NCI-H524 treated with DMSO at 0.1 percent for 48 hours (cell line): ENCODE measurements at places on chromosomes 7 and 10.

- no peak for DNase-seq
Measured at GRCh38 chr10:13104697-13105096, 4.7 kb downstream of the OPTN start.

DNA sequence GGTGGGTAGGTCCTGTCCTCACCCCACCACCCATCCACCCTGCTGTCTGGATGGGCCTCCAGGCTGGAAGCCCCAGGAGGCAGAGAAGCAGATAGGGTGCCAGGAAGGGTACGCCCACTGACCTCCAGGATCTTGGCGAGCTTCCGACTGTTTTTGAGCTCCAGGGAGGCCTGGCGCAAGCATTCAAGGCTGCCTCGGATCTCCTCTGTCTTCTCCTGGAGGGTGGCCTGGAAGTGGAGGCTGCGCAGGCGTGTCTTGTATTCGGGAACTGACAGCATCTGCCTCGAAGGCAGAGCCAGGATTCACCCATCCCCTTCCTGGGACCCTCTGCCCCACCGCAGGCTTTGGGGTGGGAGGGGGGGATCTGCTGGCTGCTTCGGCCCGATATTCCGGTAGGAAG, 48.4 kb downstream of the GRID2IP start:
- no peak for DNase-seq

DNA sequence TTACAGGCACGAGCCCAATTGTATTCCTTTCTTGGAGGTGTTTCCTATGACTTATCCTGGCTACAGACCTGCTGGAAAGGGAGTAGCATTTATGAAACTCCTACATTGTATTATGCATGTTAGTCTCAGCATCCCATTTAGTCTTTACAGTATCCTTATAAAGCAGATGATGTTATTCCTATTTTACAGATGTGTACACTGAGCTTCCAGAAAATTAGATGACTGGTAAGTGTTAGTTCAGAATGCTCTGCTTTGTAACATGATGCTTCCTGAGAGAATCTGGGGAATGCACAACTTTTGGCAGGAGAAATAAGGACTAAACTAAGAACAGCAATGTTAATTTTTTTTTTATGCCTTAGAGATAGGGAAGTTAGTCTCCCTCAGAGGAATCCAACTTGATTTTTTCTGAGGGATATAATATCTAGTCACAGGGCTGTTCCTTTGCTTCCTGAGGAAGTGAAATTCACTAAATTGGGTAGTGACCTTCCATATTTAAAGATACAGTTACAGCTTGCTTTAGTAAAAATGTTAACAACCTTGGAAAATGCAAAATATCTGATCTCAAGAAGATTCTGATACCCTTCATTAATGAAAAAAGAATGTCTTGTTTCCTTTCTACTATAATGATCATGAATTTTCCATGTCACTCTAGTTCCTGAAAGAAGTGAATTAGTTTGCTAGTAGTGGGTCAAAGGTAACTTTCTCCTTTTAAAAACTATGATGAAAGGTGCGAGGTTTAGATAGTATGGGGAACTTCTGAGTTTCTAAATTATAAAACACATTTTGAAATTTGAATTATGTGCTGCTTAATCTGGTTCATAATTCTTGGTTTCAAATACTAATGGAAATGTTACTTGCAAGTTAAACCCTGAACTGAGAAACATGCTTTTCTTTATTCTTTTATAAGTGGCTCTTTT, 194.0 kb upstream of the PRPS1L1 start:
- no peak for DNase-seq

- no peak for DNase-seq
Measured at GRCh38 chr10:66350622-66351399, 575.0 kb upstream of the LRRTM3 start.

DNA sequence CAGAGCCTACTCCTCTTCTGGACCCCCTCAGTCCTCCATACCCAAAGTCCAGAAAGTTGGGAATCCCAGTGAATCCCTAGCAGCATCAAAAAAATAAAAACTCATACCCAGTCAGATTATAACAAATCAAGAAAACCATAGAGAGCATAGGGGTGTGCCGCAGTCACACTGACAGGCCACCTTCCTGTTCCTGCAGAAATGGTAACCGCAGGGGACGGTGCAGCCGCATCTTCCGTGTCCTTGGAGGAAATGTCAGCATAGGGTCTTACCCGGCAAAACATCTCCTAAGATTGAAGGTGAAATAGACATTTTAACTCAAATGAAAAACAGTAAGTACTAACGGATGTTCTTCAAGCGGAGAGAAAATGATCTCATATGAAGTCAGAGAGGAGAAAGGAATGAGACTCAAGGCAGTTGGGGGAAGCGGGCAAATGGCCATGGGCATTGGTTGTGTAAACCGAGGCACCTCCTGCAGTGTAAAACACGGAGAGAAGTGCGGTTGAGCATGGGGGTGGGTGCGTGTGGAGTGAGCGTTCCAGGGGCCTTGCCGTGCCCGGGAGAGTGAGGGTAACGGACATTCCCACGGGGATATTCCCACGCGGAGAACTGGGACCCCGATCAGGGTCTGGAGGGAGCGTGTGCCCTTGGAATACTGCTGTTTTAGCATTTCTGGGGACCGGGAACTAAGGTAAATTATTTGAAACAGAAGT, 110.8 kb downstream of the NKX6-2 start:
- no peak for DNase-seq

GRCh38 chr7:78780560-78780959, 672.9 kb downstream of the MAGI2 start:
- DNase-seq, result no peak

DNA sequence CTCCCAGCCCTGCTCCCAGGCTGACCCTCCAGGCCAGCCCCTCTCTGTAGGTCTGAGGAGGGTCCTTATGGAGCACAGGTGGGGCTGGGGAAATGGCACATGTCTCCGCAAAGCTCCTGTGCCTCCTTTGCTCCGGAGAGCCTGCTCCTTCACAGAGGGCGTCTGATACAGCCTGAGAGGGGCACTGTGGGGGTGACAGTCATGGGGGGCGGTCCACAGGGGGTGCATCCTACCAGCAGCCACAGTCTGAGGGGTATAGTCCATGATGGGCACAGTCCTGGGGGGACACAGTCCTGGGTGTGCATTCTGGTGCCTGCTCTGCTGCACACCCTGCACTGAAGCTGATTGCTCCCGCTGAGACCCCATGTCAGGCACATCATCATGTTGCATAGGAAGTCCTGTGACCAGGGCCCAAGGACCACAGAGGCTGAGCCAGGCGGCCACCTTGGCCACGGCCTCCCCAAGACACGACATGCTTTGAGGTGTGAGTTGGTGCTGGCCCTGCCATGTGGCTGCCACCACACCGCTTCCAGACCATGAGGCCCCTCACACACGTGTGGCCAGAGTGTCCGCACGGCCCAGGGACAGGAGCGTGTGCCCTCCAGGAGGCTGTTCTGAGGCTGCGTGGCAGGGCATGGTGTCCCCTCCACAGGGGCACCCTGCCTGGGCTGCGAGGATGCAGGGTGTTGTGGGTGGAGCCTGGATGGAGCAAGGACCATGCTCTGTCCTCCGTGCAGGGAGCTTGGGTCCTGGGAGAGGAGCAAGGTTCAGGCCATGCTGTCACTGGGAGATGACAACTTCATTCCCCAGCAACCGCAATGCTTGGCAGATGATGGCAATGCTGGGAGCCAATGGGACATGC, 59.2 kb downstream of the PWWP2B start:
- no peak for DNase-seq

DNA sequence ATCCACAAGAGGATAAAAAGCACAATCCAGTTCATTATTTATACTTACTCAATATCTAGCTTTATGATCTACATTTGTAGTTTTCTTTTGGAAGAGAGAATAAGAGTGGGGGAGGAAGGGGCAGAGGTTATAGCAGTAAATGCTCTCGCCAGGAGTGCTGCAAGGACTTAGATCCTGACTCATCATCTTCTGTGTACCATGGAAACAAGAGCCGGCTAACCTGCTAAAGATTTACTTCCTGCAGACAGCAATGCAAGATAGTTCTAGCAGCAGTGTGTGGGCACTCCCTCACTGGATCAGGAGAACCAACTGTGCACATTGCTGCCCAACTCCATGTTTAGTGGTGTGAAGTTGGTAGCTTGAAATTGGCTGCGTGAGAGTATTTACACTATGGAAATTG, 47.7 kb upstream of the TRIL start:
- DNase-seq, result no peak

DNA sequence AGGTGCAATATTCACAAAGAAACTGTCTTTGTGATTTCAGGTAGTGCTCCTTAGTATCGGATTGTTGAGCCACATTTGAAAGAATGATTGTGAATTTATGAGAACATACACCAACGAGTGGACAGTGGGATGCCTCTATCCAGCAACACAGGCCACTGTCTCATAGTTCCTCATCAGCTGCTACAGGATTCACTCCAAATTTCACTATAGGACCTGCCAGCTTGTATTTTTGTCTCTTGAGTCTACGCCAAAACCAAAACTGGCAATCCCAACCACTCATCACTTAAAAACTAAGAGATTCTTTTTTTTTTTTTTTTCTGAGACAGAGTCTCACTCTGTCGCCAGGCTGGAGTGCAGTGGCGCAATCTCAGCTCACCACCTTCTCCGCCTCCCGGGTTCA, 964.5 kb downstream of the CNTNAP2 start:
- DNase-seq, result no peak

DNA sequence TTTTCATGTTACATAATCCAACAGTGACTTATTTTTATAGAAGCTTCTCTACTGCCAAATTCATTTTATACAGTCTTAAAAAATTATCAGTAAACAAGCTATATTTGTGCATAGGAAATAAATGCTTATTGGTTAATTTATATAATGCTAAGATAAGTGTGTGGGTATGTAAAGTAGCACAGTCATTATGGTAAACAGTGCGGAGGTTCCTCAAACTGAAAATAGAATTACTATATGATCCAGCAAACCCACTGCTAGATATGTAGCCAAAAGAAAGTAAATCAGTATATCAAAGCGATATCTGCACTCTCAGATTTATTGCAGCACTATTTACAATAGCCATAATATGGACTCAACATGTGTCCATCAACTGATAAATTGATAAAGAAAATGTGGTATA, 71.1 kb downstream of the ATRNL1 start:
- DNase-seq, result no peak
